ENCODE measurements at places on chromosomes 4 and X.

DNA sequence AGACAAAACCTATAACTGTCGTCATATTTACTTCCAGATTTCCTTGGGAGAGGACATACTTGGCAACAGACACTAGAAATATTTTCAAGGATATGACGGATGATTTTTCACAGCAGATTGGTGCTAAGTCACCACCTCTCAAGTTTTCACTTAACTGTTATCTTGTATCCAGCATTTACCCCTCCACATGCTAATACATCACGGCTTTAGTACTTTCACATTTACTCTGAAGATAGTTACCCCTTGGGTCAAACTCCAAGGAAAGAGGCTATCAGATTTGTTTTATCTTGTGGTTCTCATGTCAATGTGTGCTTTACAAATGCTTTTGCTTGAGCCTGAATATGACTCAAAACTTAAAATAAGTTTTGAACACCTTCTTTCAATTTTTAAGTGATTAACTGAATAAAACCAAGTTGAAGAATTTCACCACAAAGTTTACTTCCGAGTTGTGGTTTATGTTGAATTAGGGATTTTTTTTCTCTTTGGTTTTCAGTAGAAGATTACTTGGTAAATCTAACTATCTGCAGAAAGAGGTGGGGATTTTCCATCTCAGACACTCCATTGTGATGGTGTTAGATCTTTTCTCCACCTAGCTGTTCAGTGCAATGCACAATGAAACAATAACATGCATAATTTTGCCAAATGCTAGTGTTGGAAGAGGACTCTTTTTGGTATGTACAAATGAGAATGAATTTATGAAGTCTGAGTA is 75.4 kb upstream of the FAT1 start:
- no peak for DNase-seq

- DNase-seq = no peak
These were observed 117.2 kb upstream of the FAT1 start for GRCh38 chr4:186840771-186841301.

- no peak for DNase-seq
These were observed 29.8 kb upstream of the KLF3 start for GRCh38 chr4:38634047-38634759.

GRCh38 chrX:111850975-111851374 is 25.0 kb upstream of the TRPC5OS start:
- DNase-seq = no peak

DNA sequence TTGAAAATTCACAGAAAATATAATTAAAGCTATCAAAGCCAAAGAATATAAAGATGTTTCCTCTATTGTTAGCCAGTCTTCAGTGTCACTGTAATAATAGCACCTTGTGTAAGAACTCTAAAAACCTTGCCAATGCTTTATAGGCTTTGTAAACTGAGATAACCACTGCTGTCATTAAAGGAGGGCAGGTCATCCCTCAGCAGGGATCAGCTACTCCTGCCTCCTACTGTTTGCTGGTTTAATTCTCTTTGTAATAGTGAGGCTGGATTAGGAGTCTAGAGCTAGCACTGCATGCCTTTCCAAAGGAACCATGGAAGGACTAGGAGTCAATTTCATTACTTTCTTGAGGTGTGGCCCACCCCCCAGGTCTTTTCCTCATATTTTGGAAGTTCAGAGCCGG is 46.2 kb downstream of the FHIP1A start:
- DNase-seq = no peak

DNA sequence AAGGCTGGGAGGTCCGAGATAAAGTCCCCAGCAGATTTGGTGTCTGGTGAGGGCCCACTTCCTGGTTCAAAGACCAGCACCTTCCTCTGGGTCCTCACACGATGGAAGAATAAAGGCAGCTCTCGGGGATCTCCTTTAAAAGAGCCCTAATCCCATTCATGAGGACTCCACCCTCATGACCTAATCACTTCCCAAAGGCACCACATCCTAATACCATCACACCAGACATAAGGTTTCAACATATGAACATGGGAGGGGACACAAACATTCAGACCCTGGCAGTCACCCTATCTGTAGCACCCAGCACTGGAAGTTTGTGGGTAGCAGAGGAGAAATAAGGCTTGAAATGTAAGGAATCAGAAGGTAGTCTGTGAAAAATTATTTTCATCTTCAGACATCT is 112.9 kb upstream of the NOCT start:
- no peak for DNase-seq

DNA sequence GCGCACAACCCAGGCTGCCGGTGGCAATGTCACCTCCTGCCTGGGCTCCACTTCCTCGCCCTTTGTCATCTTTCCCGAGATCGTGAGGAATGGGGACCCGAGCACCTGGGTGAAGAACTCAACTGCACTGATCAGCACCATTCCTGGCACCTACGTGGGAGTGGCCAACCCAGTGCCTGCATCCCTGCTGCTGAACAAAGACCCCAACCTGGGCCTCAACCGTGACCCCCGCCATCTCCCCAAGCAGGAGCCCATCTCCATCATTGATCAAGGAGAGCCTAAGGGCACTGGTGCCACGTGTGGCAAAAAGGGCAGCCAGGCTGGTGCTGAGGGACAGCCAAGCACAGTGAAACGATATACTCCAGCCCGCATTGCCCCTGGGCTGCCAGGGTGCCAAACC is 32.3 kb downstream of the BCORL1 start:
- no peak for DNase-seq

DNA sequence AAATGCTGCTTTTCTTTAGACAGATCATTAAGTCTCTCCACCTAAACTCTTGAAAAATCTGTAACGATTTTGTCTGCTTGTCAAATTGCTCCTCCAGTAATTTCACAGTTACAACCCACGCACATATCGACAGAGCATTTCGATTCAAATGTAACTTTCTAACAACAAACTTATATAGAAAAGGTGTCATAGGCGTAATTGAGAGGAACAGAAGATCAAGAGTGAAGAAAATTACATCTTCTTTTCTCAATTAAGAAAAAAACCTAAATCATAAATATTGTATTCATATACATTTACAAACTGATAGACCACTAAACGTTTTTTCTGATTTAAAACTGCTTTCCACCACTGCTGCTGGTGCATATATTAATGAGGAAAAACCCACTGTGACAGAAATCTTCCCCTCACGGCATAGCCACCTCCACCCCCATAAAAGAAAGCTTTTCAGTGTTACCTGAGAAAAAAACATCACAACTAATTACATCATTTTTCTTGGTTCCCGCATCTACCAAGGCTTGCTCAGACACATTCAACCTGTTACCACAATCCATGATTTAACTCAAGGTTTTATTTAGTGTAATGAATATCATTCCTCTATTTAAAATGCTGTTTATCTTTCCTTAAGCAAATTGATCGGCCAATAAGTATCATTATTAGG is 1.9 kb downstream of the GPM6A start:
- no peak for DNase-seq

DNA sequence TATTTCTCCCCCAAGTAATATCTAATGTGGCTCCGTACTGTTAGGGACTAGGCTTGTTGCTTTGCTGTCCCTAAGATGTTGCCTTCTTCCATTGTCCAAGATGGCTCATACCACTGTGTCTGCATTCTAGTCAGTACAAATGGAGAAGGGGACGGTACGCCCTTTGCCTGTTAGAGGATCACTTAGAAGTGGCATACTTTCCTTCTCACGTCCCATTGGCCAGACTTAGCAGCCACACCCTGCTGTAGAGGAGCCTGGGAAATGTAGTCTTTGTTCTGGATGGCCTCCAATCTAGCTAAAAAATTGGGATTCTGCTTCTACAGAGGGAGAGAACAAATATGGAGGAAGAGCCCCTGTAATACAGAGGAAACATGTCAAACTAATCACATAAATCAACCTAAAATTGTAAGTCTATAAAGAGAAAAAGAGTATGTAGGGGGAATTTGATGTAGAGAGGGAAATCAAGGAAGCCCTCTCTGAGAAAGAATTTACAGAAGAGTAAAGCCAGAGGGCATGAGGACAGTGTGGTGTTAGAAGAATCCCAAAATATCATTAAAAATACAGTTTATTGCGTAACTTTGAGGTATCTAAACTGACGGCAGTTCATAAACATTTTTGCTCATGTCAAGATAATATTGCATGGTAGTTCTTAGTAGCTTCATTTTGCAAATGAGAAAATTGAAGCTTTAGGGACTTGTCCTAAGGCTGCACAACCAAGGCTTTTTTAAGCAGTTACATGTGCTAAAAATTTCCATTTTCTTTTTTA is 15.1 kb downstream of the PRIMPOL start:
- DNase-seq = no peak

GRCh38 chr4:159829184-159829583 is 726.3 kb downstream of the RAPGEF2 start:
- no peak for DNase-seq

GRCh38 chr4:3168029-3168428 is 80.9 kb upstream of the MSANTD1 start:
- DNase-seq = no peak

DNA sequence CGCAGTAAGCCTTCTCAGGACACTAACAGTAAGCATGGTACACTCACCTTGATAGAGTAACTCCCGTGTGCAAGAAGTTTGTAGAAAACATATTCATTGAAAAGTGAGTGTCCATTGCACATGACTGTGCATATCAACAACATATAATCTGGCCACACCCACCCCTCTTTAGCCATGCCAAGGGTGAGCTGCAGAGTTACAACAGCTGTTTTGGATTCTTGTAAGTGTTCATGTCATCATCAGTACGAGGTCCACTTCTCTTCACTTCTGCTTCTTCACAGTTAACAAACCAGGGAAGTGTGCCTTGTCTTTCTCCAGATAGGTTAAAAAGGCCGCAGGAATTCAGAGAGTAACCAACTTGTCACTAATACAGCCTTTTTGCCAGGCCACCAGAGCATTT is 116.6 kb downstream of the IRF2 start:
- no peak for DNase-seq

DNA sequence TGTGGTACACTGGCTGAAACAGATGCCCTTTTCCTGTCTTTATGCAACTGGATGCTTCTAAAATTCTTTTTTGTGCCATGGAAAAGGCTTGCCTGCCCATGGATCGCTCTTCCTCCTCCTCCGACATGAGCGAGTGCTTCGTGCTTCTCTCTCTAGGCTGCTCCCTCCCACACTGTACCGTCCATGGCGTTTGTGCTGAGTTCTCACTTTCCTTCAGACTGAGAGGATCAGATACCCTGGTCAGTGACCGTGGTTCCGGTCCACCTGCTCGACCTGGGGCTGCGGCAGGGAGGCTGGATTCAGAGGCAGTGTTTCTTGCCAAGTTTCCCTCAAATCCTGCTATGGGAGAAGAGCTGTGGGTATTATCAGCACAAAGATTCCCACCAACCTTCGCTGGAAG is 10.2 kb upstream of the CLDN24 start:
- DNase-seq = no peak

- no peak for DNase-seq
These were observed 284.3 kb downstream of the ARHGAP10 start for GRCh38 chr4:148016063-148016637.

- DNase-seq = no peak
These were observed 137.2 kb downstream of the SH3KBP1 start for GRCh38 chrX:19750028-19750782.

DNA sequence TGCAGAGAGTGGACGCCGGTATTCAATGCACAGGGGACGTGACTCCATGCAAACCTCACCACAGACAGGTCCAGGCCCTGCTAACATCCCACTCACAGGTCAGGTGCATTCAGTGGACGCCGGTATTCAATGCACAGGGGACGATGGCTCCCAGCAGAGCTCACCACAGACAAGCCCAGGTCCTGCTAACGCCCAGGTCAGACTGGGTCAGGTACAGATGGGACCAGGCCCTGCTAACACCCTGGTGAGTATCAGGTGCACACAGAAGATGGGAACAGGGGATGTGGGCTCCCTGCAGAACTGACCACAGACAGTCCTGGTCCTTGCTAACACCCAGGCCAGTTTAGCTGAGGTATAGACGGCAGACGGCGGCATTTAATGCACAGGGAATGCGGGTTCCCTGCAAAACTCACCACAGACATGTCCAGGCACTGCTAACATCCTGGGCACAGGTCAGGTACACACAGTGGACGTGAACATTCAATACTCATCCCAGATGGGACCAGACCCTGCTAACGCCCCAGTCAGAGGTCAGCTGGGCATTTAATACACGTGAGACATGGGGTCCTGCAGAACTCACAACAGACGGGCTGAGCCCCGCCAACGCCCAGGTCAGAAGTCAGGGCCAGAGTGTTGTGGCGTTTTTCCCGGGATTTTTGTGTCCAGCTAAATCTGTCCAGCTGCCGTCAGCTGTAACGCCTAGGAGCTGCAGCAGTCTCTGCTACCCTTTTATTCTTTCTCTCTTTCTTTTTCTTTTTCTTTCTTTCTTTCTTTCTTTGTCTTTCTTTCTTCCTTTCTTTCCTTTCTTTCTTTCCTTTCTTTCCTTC is 99.2 kb downstream of the SHOX start:
- DNase-seq = no peak

- no peak for DNase-seq
These were observed 15.5 kb upstream of the HPGDS start for GRCh38 chr4:94358101-94358500.

DNA sequence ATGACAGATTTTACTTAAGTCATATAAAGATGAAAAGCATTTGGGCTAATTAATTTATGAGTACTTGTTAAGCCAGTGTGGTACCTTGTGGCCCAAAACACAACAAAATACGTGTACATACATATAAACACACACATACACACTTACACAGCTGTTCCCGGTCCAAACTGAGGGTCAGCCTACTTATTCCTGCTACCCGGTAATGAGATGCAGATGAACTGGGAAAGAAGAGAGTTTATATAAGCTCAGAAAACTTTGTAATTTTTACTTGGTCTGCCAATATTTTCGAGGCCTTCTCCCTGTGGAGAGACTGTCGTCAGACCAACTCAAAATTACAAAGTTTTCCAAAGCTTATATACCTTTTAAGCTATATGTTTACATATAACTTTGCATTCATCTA is 25.8 kb upstream of the PBDC1 start:
- no peak for DNase-seq

Measured in left colon (tissue), 2 donors.